ENCODE measurements at places on chromosomes 4 and X.

DNA sequence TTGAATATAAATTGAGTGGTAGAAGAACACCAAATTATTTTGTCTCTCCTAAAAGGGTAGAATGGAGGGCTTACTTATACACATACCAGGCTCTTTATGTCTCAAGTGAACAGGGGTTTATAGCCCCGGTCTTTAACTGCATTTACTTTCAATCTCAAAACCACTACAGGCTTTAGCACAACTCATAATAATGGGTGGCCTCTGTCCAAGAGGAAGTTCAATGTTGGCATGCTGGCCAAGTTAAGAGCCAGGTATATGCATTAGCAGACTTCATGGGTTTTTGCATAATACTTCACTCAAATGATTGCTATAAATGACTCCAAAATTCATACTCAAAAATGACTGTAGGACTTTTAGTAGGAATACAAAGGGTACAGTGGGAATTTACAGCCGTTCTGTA lies 118.5 kb upstream of the OTUD4 start:
- no peak for DNase-seq

DNA sequence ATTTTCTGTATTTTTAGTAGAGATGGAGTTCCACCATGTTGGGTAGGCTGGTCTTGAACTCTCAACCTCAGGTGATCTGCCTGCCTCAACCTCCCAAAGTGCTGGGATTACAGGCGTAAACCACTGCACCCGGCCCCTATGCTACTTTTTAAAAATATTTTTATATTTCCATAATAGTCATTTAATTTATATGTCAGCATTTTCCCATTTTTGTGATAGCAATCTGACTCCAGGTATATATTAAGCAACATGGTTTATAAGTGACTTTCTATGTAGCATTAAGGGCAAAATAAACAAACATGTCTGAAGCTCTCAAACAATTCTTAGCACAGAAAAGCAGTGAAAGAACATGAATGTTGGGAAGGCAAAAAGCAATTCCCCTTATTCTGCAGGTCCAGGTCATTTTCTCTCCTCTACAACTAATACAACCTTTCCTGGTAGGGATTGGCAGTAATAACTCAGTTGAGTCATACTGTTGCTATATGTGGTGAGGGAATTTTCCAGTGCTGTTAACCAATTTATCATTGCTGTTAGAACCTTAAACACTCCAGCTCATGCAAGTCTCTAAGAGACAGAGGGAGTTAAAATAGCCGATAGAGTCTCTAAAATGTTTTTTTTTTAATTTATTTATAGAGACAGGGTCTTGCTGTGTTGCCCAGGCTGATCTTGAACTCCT lies 24.0 kb downstream of the SMIM14 start:
- no peak for DNase-seq

DNA sequence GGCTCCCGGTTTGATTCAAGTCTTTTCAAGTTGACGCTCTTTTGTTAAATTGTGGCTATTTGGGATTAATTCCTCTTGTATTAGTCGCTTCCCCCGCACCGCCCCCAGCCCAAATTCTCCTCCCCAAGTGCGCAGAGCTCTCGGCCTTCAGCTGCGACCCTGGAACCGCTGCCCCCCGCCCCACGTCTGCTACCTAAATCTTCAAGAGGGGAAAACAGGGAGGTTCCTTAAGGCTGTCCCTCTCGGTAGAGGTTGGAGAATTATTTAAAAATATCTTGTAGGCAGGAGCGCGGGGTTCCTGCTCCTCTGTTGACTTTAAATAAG lies 860 bp upstream of the RPS6KA3 start:
- no peak for DNase-seq

DNA sequence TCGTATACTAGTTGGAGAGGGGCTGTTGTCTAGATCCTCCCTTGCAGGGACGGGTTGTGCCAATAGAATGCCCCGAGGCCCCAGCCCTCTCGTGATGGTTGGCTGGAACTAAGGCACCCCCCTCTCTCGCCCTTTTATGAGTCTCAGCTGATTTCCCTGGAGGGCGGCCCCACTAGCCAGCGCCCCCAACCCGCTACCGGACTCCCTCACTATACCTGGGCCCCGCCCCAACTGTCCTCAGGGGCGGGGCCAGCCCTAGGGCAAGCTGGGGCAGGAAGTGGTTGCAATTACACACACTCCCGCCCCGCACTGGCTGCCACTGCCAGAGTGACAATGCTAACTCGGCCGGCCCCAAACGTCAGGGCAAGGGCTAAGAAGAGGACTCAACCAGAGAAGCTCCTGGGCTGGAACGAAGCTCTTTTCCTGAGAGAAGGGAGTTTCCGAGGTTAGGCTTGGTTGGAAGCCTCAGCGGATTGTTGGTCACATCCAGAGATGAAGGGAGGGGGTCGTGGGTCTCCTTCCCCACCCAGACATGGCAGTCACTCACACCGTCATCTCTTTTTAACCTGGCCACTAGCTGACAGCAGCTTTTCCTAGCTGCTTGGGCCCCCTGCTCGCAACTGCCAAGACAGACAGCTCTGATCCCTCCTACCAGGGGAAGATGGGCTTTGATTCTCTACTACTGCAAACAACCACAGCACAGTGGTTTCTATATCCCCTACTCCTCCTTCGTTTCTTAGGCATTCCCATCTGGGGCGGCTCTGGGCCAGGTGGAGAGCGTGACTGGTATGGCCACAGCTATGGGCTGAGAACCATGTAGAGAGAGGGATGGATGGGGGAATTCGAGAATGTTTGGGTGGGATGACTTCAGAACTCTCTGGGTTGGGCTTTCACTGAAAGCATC lies 21.0 kb upstream of the BCORL1 start:
- no peak for DNase-seq

DNA sequence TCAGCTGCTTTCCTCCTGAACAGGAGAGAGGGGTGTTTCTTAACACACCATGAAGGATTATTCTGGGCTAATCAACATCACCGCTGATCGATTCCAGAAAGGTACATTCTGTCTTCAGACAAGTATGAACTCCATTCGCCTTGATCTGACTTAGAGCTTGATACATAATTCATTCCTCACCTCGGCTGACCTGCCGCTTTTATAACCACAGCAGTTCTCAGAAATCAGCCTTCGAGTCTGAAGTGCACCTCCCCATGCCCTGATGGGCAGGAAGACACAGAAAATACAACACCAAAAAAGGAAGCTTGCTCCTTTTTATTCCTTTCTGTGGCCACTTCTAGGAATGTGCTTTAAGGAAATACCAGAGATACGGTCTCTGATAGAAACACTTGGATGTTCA lies 85.7 kb downstream of the JAKMIP1 start:
- no peak for DNase-seq

DNA sequence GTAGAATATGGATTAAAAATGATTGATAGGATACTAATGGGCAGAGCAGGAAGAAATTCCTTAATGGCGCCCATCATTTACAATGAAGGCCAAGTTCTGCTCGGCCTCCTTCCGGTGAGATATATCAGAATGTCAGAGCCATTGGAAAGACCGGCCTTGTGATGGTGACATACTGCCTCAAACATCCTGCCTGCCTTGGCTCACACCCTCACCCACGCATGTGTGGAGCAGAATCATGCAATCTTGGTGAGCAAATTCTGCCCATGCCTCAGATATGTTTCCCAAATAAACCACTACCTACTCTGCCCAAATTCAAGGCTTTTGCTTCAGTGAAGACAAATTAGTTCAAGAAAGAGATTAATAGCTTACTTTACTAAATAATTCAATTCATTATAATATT lies 163.3 kb downstream of the MID1 start:
- DNase-seq: no peak

Measured in SIG-M5 (cell line).